ENCODE measurements at places on chromosomes 3 and 15.

DNA sequence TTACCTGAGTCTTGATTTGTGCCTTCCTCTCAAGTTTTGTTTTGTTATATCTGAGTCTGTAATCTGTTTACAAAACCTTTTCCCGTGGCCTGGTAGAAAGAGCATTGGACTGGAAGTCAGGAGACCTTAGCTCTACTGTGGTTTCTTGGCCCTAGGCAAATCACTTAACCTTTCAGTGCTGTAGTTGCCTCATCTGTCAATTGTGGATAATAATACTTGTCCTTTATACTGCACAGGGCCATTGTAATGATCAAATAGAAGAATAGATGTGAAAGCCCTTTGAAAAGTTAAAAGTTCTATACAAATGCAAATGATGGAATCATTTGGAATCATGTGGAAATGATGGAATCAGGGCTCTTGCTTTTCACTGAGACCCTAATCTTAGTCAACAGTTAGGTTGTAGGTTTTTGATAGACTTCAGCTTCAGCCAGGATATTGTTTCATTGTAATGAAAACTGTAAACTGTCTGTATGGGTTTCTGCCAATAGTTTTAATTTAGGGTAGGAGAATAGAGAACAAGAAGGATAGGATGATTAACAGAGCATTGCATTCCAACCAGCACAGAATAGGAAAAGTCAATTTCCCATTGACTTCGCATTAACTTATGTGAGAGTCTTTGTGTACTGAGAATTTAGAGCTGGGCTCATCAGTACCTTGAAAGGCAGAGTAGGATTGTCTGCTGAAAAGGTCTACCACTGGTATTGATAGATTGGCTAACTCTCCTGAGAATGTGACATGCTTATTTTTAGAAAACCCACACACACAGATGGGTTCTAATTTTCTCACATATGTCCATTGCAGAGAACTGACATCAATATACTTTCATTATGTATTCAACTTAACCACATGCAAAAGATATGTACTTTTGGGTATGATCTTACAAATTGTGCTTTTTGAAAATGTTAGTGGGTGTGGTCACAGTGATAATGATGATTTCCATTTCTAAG is 21.8 kb downstream of the MAP2K5 start:
- no peak for DNase-seq

- DNase-seq = no peak
Measured at GRCh38 chr3:175651716-175652115, 792.6 kb downstream of the NAALADL2 start.

DNA sequence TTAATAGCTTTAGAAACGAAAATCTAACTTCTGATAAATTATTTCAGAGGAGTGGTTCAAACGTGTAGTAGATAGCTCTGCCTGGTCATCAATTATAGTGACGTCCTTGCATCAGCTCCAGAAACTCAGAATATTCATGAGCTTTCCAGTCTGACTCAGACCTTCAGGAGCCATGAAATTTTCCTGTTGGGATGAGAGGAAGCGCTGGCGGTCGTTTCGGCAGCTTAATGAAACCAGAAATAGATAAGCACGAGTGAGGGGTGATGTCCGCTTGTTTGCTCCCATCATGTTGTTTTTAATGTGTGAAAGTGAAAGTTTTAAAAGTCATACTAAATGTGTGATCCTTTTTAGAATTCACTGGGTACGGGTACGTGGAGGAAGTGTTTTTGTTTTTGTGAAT is 141.1 kb downstream of the PGPEP1L start:
- no peak for DNase-seq

DNA sequence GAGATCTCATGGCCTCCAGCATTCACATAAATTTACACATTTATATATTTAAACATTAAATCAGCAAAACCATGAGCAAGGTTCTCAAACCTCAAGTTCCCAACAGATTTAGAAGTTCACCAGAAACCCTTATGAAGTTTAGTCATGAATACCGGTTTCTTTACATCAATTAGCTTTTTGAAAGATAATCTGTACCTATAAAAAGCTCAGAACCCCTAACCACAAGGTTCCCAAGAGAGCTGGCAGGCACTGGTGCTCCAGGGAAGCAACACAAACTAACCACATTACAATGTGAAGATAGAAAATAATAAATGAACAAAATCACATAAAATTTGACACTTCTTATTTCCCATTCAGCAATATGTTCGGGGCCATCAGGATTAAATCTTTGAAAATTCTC is 150.9 kb downstream of the FBN1 start:
- no peak for DNase-seq

DNA sequence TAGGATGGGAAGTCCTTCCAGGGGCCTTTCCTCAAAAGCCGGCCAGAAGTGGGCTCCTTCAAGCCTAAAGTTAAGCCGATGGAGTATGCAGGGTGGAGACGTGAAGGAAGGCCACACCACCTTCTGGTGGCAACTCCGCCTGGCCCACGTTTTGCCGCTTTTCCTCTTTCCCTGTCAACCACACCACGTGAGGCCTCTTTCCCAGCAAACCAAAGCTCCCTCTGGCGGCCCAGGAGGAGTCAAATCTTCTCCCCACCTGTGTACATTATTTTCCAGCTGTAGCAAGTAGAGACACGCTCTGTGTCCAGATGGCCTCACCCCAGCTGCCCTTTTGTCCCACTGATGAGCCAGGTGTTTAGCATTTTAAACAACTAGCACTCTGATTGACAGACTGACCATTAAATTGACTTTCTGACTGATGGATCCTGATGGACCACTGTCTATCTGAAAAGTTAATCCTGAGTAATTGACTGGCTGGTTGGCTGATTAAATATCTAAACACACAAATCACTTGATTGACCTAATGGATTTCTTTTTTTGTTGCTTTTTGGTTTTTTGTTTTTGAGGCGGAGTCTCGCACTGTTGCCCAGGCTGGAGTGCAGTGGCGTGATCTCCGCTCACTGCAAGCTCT is 59.6 kb upstream of the ZBTB38 start:
- DNase-seq = no peak

GRCh38 chr15:54282228-54282836 is 304.1 kb downstream of the UNC13C start:
- no peak for DNase-seq

GRCh38 chr3:129608087-129608935 is 1.8 kb upstream of the PLXND1 start:
- DNase-seq = no peak

GRCh38 chr3:84140631-84141030 is 818.2 kb upstream of the CADM2 start:
- DNase-seq = no peak

DNA sequence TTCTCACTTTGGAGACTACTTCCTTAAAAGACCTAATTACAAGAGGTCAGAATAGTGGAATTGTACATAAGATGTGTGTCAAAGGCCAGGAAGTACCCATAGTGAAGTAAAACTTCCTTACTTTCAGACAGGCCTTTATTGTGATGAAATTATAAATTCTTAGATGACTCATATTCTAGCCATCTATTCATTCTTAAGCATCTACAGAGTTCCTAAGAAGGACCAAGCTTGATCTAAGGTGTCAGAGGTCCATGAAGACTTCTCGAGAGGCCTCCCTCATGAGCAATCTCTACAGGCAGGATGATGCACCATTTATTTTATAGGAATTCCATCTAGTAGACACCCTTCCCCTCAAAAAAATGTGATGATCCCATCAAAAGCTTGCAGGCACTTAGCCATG is 493.3 kb downstream of the MAGI1 start:
- DNase-seq = no peak
